ENCODE measurements at places on chromosomes 13 and 19.
A peak's percentile ranks its signal among the peaks of the same experiment; 100 is the strongest.

DNA sequence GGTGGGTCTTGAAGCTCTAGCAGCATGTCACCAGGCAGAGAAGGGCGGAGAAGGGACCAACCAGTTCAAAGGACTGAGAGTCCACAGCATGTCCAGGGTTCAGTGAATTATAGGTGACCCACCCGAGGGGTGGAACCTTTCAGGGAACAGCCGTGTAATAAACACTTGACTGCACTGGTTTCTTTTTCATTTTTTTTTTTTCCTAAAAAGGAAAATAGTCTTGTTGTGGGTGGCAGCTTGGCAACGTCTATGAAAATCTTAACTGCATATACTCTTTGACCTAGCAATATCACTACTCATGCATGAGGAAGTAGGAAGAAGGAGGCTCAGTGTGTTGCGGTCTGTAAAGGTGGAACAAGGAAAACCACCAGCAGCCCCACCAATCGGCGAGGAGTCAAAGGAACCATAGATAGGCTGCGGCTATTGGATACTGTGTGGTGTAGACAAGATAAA lies 13.0 kb upstream of the MYH14 start:
- DNase-seq = no peak

DNA sequence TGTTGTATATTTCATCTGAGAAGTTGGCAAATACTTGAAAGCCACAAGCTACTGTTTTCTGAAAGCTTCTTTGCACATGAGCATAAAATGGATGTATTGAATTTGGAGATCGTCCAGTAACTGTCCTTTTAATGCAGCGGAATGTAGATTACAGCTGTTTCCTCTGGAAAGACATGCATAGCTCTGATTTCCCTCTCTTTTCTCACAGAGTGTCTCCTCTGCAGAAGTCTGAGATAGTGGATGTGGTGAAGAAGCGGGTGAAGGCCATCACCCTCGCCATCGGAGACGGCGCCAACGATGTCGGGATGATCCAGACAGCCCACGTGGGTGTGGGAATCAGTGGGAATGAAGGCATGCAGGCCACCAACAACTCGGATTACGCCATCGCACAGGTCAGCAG lies 283.0 kb downstream of the SHISA2 start:
- no peak for DNase-seq

DNA sequence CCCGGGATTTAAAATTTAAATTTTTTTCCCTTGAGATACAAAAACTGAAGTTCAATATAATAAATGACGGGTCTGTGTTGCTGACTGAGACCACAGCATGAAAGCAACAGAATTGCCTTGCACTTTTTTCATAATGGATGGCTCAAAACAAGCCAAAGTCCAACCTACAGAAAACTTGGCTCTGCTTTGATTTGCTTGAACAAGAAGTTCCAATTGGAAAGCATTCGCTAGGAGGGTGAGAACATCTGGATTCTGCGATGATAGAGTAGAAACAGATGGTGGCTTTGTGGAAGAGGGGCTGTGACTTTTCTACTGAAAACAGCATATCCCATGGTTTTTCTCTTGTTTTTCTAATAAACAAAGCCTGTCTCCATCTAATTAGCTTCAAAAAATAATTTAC lies 46.4 kb downstream of the THSD1 start:
- DNase-seq = no peak

DNA sequence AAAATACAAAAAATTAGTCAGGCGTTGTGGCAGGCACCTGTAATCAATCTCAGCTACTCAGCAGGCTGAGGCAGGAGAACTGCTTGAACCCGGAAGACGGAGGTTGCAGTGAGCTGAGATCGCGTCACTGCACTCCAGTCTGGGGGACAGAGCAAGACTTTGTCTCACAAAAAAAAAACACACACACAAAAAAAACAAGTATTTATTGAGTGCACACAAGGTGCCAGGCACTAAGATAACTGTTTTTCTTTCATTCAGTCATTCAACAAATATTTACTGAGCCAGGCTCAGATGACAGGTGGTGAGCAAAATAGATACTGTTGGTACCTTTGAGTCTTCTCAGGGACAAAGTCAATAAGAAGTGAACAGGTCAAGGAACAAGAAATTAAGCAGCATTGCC lies 6.3 kb downstream of the CIB3 start:
- DNase-seq = no peak

- no peak for DNase-seq
Measured at GRCh38 chr13:66154976-66155375, 1075.2 kb downstream of the PCDH9 start.

GRCh38 chr13:110885966-110886869 lies 28.7 kb downstream of the ANKRD10 start:
- DNase-seq = no peak

DNA sequence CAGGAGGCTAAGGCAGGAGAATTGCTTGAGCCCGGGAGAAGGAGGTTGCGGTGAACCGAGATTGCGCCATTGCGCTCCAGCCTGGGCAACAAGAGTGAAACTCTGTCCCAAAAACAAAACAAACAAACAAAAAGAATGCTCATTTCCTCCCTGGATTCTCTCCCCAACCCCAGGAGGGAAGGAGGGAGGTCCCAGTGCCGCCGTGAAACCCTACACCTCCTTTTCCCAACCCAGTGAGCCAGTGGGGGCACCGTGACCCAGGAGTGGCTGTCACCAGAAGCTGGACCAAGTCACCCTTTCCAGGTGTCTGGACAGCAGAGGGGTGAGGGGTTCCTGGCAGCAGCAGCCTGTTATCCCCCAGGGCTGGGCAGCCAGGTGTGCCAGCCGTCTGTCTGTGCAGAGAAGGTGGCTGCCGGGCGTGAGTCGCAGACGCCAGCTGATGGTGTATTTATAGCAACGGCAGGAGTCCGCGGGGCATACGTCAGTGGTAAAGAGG lies 23.5 kb downstream of the NFIC start:
- DNase-seq = peak; percentile 82

DNA sequence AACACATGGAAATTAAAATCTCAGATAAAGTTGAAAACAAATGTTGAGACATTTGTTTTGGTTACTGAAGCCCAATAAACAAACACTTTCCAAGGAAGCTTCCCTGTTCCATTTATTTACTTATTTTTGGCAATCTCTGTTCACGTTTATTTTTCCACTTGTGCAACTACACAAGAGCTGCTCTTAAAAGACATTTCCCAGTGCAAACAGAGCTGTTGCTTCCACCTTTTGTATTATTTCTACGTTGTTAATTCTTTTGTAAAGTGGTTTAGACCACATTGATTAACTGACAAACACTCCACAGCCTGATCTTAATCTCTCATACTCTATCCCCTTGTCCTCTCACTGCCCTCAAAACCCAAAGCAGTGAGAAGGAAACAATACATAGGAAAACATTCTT lies 757.6 kb downstream of the LIG4 start:
- DNase-seq = no peak

All from psoas muscle (tissue), 8 donors.